ENCODE measurements at places on chromosomes 7 and 10.

DNA sequence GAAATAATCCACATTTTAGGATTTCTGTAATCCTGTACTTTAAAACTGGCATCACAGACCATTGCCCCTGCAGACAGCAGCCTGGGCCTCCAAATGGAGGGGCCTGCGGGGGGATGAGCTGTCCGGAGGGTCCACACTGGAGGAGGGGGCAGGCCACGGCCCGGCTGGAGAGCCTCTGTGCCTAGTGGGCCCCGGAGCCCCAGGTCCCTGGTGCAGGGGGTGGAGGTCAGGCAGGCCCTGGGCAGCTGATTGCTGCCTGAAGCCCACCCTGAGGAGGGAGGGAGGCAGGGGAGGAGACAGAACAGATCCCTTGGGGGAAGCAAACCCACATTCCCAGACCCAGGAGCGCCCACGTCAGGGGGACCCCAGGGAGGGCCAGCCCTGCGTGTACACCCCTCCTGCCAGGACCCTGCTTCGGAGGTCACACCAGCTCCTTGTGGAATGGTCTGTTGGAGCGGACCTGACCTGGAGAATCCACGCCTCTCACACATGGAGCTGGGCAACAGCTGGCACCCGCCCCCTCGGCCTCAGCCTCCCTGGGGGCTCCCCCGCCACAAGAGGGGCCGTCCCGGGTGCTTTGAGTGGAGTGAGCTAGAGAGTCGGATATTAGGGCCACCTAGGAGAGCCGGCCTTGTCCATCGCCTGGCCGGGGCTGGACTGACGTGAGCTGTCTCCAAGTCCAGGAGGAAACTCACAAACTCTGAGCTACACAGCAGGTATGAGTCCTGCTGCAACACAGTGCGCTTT lies 12.2 kb upstream of the FAM20C start:
- DNase-seq: no peak

DNA sequence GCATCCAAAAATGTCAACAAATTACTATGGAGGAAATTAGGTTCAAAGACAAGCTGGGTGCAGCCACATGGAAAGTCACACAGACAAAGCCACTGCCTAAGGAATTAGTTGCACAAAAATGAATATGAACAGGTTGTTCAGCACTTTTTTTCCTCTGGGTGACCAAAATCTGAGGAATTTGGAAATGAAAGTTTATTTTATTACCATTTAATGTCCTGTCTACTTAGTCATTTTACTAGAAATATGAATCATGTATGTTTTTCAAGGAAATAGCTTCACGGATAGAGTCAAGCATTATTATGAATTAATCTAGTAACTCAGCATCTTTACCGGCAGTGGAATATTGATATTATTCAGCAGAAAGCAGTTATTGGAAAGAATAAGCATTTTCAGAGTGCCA lies 106.3 kb downstream of the ANK3 start:
- DNase-seq: no peak

DNA sequence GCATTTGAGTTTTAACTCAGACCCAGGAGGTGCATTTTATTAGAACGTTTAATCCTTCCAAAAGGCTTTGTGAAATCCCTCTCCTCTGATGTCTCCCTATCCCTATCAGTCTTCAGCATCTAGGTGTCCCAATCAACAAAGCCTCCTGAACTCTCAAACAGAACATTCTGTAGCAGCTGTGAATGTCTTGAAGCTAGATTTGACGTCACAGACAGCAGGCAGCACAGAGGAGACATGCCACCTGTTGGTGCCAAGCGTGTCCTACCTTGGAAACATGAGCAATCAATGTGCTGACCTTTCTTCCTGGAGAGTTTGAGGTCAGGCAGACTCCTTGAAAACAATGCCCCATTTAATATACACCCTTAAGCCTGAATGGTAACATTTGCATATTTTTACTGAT lies 125.5 kb downstream of the RNLS start:
- no peak for DNase-seq

GRCh38 chr7:25180946-25181345 lies 47.3 kb downstream of the NPVF start:
- DNase-seq: no peak

GRCh38 chr7:135166338-135166990 lies 4.0 kb downstream of the CYREN start:
- no peak for DNase-seq

- no peak for DNase-seq
These were observed 125.3 kb upstream of the SGCE start for GRCh38 chr7:94781236-94781635.

- DNase-seq: no peak
These were observed 26.7 kb upstream of the CD36 start for GRCh38 chr7:80611779-80612178.

DNA sequence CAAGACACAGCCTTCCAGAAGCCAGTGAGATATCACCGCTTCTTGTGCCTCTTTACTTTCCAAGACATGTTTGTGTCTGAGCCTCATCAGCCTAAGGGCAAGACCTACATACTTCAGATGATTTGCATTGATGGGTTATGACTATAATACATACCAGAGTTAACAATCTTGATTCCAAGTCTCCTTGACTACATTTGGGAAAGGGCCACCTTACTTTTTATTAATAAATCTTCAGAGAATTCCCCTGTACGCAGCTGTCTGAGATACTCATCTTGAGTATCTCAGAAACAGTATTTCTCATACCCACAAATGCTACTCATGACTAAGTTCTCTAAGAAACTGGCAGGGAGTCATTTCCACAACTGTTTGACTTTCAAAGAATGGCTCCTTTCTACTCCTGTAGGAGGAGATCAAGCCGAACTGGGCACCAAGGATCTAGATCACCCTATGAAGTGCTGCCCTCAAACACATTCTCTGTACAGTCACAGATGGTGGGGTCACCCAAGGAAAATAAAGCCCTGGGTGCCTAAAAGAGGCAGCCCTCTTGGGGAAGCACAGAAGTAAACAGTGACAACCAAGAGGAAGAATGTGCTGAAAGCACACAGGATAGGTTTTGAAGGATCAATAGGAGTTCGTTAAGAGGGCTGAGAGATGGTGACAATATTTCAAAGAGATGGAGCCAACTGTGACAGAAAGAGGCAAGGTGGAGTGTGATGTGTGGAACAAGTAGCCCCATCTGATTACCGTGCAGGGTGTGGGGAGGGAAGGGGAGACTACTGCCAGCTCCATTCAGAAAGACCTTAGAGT lies 138.9 kb downstream of the JAZF1 start:
- no peak for DNase-seq

GRCh38 chr10:64708884-64709681 lies 1187.9 kb downstream of the REEP3 start:
- DNase-seq: no peak

- no peak for DNase-seq
These were observed 8.0 kb upstream of the DMTF1 start for GRCh38 chr7:87144173-87144657.

Data from hippocampal formation (tissue), 2 donors.